Memory B cell (primary cell): ENCODE measurements at places on chromosomes 12 and 14.
A peak's percentile ranks its signal among the peaks of the same experiment; 100 is the strongest.

DNA sequence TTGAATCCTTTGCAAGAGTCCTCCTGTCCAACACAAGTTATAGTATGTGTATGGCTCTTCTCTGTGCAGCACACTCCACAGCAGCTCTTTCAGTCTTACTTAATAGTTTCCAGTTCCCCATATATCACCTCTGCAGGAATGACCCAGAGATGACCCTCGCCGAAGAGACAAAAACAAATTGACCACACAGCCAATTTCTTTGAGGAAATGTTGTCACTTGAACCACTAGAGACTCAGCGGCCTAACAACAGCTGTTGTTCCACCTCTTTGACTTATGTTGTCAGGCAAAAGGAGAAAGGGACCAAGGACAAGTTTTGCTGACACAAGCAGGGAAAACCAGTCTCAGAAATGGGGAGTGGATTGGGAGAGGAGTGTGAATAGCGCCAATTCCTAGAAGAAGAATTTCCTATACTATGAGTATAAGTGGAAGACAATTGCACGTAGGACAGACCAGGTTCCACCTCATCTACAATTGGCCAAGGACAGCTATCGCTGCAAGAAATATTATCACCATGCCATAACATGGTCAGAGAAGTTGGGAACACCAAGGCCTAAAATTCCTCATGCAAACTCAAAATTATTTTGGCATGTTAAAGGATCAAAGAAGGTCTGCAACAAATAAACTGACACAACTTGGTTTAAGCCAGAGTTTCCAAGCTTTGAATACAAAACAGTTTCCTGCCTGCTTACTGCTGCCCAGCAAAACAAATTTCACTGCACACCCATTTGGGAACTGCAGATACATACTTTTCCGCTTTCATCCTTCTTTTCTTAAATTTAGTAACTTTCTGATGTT lies 41.7 kb upstream of the ITPR2 start:
- DNase-seq = no peak

DNA sequence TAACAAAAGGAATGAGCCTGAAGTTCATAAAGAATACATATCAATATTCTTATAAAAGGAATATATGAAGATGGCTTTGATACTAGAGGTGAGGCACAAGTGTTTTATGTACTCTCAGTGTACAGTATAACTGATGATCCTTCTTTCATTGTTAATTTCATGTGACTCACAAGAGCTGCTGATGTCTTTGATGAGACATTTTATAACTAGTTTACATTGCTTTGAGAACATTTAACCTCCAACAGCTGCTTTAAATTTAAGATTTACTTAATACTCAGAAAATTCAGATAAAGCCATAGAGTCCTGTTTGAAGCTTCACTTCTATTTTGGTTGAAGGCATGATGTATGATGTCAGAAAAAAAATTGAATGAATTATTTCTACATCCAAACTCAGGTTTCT lies 59.8 kb downstream of the WASHC4 start:
- no peak for DNase-seq

GRCh38 chr12:110579535-110580253 lies 3.4 kb downstream of the PPTC7 start:
- DNase-seq = no peak

DNA sequence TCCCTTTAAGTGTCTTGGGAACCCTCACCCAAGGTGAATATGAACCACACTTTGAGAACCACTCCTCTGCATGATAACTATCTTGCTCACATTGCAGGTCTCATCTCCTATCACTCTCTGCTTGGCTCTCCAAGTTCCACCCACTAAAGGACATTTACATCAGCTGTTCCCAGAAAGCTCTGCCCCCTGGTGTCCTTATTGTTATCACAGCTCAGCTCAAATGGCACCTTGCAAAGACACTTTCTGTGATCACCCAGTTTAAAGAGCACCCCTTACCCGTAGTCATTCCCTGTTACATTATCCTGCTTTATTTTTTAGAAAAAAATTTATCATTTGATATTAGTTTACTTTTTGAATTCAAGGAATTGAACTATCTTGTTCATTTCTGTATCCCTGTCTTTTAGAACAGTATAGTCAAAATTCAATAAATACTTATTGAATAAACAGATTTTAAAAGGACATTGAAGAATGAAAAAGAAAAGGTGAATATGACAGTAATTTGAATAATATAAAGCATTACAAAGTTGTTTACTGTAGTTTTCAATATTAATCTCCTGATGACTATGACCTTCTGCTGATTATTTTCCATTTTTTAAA lies 20.5 kb upstream of the GUCY2C start:
- peak; percentile 45 for DNase-seq

DNA sequence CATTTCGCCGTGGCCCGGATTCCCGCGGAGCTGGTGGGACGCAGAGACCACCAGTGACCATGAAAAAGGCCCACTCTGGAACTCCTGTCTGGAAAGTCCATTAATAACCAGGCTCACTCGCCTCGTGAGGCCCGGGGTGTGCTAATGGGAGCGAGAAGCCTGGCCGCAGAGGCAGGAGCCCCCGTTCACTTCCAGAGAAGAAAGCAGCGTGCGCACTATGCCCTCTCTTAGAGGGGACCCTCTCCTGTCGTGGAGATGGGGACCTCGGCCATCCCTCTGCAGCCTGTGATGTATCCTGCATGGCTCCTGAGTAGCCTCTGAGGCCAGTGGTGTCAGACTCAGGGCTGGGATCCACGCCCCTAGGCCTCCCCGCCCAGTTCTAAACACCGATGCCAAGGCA lies 134.1 kb upstream of the VRK1 start:
- no peak for DNase-seq

DNA sequence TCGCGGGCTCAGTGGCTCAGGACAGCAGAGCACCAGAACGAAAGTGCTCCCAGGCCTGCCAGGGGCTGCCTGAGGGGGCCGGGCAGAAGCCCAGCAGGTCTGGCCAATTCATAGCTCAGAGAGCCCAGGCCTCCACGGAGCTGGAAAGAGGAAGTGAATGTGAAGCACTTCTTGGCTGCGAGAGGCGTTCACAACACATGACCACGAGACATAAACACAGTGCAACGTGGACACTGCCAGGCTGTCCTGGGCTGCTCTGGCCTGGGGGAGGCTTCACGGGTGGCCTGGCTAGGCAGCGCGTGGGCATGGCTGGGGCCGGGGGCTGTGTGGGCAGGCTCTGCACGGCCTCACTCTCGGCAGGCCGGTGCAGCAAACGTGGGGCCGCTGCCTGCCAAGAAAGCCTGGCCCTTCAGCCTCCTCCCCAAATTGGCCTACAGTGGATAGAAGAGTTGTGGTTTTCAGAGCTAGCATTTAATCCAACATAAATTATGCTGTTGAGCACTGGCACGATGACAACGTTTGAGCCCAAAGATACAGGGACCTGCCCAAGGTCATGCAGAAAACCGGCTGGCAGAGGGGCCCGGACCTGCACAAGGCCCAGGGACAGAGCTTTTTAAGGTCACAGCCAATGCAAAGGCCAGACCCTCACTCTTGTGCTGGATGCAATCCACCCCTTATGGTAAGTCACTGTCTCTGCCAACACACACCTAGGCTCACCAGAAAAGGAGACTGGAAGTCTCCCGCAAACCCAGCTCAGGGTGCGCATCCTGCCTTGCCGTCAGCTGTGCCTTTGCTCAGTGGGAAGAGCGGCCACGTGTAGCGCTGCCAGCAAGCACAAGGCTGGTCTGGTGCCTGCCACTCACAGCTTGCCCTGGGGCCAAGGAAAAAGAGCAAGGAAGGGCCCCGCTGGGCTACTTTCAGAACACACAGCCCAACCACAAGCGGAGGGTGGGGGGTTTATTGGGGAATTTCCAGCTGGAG lies 8.6 kb downstream of the SLC25A29 start:
- peak; percentile 51 for DNase-seq

GRCh38 chr14:61678975-61679374 lies 16.3 kb upstream of the HIF1A start:
- no peak for DNase-seq

DNA sequence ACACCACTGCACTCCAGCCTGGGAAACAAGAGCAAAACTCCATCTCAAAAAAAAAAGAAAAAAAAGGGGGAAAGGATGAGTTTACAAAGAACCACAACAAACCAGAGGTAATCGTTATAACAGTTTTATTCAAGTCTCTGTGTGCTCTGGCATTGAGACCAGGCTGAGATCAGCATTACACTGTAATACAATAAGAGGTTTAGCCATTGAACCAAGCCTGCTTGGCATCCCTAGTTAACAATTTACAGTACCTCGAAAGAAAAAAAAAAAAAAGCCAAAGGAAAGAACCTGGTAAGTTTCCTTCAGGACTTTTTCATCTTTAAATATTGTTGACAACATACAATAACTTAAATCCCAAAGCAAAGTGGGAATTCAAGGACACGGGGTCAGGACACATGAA lies 80.7 kb downstream of the TTC9 start:
- DNase-seq = no peak

DNA sequence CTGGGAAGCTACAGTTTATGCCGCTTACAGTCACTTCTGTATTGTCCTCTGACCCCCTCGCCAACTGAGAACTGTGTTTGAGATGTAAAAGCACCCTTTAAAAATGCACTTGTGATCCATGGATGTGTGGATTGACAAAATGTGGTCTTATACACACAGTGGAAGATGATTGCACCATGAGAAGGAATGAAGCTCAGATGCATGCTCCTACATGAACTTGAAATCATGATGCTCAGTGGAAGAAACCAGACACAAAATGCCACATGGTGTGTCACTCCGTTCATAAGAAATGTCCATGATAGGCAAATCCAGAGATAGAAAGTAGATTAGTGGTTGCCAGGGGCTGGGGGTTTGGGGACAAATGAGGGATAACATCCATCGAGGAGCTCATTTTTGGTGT lies 58.0 kb downstream of the PITPNM2 start:
- DNase-seq = no peak

DNA sequence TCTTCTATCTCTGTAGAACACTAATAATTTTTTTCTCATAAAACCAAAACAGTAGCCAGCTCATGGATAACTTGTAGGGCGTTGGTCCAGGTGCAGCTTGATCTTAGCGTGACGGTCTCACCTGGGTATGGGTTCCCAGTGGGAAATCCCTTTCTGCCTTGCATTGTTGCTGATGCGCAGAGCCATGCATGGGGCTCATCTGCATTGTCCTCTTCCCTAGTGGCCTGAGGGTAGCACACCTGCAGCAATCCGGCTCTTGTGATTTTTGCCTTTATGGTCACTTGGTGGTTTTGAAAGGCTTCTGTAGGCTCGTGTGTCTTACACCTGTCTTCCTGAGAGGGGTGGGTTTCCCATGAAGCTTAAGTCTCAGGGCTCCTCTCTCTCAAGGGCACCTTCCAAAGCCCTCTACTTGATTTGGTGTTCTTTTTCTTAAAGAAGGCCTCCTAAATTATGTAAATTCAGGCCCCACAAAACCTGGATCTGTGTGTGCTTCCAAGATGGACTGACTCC lies 130.6 kb downstream of the PRKCH start:
- DNase-seq = no peak

DNA sequence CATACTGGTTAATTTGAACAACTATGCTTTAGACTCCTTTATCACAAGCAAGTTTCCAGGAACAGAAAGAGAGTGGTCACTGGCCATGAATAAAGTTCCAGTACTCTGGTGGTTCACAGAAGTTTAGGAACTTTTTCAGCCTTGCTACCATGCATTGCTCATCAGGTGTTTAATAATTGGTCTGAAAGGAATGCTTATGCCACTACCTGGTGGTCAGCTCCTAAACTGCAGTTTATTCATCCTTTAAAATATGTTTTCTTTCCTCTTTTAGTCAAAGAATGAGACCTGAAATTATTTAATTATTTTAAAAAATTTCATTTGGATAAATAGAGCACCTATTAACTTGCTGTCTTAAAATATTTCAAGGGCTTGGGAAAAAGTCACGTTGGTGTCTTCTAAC lies 260.1 kb upstream of the OR4E1 start:
- peak; percentile 22 for DNase-seq

GRCh38 chr12:122937622-122938091 lies 28.6 kb downstream of the ABCB9 start:
- no peak for DNase-seq

- DNase-seq = no peak
Measured at GRCh38 chr12:68377881-68378280, 45.7 kb upstream of the MDM1 start.

GRCh38 chr12:29148596-29148910 lies 525 bp upstream of the FAR2 start:
- no peak for DNase-seq

DNA sequence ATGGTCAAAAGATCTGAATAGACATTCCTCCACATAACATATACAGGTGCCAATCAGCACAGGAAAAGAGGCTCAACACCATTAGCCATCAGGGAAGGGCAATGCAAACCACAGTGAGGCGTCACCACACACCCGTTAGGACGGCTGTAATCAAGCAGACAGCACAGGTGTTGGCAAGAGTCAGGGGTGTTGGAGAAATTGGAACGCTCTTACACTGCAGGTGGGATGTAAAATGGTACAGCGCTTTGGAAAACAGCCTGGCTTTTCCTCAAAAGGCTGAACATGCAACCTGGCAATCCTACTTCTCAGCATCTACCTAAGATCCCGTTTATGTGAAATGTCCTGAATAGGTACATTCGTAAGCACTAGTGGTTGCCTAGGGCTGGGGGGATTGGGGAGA lies 21.5 kb upstream of the MMP17 start:
- no peak for DNase-seq

DNA sequence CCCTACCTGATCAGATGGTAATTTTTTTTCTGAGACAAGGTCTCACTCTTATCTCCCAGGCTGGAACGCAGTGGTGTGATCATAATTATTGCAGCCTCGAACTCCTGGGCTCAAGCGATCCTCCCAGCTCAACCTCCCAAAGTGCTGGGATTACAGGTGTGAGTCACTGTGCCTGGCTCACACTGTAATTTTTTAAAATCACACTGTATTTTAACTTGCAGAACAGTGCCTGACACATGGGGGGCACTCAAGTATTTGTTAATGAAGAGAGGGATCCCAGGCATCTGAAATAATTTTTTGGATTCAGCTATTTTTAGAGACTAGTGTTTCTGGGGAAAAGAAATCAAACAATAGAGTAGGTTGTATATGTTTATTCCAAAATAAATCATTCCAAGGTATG lies 21.7 kb downstream of the LIMA1 start:
- no peak for DNase-seq

DNA sequence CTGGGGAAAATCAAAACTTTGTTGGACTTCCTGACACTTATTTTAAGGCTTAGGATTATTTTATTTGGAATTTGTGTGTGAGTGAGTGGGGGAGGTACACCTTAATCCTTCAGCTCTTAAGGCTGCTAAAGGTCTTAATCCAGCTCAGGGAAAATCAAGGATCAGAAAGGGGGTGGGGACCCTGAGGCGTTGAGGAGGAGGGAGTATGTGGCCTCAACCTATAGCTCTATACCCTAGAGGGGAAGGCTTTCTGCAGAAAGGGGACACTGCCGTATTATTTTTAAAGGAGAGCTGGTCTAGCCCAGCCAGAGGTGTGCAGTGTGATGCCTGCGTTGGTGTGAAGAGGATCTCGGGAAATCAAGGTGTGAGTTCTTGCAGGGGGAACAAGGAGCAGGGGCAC lies 20.0 kb downstream of the IRF2BPL start:
- DNase-seq = no peak

GRCh38 chr12:2376908-2377657 lies 324.3 kb downstream of the CACNA1C start:
- no peak for DNase-seq

- DNase-seq = no peak
Measured at GRCh38 chr14:55610713-55611370, 30.8 kb downstream of the KTN1 start.

- DNase-seq = no peak
Measured at GRCh38 chr12:47391566-47391965, 311.8 kb upstream of the AMIGO2 start.
